ENCODE measurements at places on chromosomes 4 and X.
A peak's percentile ranks its signal among the peaks of the same experiment; 100 is the strongest.

- DNase-seq: no peak
Observed at GRCh38 chr4:40178672-40179071, 18.2 kb upstream of the RHOH start.

DNA sequence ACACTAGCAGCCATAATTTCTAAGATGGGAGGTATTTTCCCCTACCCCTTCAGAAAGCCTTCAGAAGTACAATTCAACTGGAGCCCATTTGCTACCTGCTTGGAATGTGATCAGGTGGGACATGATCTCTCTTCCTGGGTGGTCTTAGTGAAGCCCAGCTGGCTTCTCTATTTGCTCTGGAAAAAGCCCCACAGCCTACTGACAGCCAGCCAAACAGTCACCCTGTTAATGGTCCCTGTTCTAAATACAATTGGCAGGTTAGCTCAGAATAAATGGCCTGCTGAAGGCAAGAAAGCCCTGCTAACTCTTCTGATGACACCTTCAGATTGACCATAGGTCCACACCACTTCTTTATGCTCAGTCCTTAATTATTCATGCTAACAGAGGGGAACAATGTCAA, 39.9 kb downstream of the HS6ST2 start:
- no peak for DNase-seq

DNA sequence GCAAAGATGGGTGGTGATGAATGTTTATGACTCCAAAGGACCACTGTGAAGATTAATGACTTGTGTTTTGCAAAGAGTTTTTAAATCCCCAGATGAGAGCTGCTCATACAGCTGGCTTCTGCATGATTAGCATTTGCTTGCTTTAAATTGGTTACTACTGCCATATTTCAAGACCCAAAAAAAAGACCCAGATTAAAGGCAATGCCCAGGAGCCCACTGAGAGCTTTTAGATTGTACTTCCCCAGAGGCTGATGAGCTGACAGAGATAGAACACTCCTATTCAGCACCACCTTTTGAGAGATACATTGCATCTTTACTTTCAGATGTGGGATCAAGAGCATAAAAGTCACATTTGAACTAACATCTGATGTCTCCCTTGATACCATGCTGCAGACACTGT, 142.0 kb downstream of the HNRNPD start:
- DNase-seq: no peak

GRCh38 chr4:31236020-31236638, 516.0 kb downstream of the PCDH7 start:
- no peak for DNase-seq

GRCh38 chr4:174262624-174263444, 20.6 kb downstream of the FBXO8 start:
- no peak for DNase-seq

GRCh38 chr4:78353921-78354320, 197.6 kb upstream of the ANXA3 start:
- no peak for DNase-seq

GRCh38 chr4:104044369-104044768, 324.6 kb upstream of the TACR3 start:
- no peak for DNase-seq

DNA sequence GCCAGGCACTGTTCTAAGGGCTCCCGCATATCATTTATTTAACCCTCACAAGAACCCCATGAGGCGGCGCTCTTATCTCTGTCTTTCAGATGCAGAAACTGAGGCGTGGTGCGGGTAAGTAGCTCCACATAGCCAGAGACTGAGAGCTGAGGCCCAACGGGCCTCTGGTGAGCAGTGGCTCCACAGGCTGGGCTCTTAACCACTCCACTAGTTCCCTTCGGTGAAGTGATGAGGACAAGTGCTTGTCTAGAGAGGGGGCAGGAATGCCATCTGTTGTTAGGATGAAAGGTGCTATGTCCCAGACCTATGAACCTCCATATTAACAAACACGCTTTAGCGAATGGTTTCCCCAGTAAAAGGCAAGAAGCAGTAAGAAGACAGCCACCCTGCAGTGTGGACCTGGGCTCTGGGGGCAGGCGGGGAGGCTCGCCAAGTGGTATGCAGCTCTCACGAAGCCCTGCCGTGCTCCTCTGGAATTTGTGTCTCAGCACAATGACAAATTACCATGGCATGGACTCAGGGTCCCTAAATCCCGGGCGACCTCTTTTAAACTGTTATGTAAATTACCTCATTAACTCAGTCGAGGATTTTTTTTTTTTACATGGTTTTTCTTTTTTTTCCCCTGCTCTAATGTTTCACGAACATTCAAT, 20.9 kb upstream of the S100G start:
- DNase-seq: no peak

- no peak for DNase-seq
Observed at GRCh38 chrX:24796204-24796603, 102.5 kb downstream of the POLA1 start.

DNA sequence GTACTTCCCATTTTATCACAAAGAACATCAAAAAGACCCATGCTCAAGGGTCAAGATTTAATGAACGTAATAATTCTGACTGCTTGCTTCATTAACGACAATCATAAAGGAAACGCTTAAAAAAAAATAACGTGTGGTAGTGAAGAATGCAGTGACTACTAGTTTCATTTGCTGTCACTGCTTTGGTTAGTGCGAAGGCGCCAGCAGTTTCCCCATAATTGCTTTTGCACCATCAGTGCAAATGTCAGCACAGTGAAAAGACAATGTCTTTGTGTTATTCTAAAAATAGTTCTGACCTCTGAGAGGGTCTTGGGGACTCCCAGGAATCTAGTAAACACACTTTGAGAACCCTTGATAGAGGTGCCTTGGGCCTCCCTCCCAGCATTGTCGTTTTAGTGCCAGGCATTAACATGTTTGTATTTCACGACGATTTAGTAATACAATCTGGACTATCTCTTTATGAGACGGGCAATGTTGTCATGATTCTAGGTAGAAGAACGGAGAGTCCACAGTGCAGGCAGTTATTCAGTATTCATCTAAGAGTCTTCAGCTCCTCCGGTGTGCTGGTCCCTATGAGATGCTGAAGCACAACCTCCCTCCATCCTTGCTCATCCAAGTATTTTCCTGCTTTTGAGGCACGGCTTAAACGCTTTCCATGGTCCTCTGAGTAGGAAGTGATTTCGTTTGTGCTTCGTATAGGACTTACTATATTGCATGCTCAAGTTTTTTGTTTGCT, 71.0 kb downstream of the AFF1 start:
- DNase-seq: peak; percentile 36

GRCh38 chr4:99655308-99656081, 2.1 kb downstream of the C4orf54 start:
- no peak for DNase-seq

DNA sequence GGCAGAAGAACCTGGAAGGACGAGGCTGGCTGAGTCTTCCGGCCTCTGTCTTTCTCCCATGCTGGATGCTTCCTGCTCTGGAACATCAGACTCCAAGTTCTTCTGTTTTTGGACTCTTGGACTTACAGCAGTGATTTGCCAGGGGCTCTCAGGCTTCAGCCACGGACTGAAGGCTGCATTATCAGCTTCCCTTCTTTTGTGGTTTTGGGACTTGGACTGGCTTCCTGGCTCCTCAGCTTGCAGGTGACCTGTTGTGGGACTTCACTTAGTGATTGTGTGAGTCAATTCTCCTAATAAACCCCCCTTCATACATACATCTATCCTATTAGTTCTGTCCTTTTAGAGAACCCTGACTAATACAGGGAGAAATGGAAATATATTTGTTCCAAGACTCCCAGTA, 265.8 kb downstream of the PCDH18 start:
- no peak for DNase-seq

All from SW480 (cell line).